Islet precursor cell (in vitro differentiated cells): ENCODE measurements at places on chromosomes 1 and 21.

DNA sequence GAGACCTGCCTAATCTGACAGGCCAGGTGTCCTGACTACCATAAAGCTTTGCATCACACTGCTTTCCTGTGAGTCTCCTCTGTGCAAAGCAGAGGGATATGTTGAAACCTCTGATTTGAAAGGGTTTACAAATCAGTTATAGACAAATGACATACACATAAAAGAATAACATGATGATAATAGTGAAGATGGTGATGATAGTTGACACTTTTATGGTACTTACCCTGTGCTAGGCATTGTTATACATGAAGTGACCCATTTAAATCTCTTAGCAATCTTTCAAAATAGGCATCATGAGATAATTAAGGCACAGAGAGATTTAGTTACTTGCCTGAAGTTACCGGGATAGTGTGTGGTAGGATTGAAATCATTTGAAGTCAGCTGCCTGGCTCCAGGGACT, 34.1 kb upstream of the PKN2 start:
- DNase-seq: no peak

DNA sequence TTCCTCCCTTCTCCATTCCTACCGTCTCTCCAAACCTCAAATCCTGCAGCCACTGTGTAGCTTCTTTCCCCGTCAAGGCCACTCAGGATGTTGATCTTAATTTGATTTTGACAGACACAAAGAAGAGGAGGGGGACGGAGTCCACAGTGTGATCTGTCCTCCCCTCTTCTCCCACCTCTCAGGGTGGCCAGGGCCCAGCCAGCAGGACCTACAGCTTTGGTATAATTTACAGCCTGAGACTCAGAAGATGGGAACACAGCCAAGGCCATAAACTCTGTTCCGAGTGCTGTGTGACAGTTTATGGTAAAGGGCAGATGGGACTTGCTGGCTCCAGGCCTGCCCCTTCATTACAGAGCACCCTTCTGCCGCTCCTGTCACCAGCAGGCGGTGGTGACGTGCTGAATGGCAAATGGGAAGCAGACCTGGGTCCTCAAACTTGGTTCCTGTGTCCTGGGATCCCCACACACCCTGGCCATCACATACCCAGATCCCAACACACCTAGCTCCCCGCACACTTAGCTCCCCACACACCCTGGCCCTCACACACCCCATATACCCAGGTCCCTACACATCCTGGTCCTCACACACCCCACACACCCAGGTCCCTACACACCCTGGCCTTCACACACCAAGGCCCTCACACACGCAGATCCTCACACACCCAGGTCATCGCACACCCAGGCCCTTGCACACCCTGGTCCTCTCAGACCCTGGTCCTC, 71.6 kb downstream of the CD2 start:
- DNase-seq: no peak

DNA sequence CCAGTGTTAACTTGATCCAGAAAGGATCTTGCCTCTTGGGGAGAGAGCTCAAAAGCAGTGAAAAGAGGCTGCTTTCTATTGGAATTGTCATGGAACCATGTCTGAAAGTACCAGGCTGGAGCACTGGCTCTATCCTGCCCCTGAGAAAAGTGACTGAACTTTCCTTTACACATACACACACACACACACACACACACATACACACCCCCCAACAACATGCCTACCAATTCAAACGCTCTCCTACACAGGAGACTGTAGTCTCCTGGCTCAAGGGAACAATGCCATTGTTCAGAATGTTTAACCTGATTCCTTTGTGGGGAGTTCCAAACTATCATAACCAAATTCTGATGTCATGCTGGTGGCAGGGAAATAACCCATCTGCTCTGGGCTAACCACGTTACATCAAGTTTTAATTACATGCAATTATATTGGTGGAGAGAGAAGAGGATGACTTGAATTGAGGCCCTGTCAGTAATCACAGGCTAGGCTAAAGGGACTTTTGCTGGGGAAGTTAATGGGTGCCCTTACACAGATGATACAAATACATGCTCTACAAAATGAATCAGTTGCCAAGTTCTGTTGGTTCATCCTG, 52.3 kb upstream of the DUSP10 start:
- DNase-seq: no peak

DNA sequence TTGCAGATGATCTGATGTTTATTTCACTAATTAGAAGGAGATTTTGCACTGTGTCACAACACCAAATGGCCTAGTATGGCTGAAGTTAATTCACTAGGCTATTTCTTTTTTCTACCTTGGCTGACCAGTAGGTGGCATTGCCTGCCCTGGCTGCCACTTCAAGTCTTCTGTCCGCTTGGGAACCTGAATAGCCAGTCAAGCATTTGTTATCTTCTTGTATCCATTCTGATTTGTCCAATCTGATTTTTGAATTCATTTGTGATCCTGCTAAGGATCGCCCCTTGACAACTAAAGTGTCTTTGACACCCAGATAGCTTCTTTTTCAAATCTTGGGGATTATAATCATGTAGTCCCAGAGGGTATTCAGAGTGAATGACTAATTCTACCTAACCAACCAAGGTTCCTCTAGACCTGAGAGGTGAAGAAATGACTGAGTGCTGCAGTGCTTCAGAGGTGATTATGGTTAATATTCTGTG, 99.4 kb downstream of the GIPC2 start:
- peak; percentile 66 for DNase-seq

GRCh38 chr1:205444931-205445645, 10.8 kb downstream of the BLACAT1 start:
- peak; percentile 63 for DNase-seq

DNA sequence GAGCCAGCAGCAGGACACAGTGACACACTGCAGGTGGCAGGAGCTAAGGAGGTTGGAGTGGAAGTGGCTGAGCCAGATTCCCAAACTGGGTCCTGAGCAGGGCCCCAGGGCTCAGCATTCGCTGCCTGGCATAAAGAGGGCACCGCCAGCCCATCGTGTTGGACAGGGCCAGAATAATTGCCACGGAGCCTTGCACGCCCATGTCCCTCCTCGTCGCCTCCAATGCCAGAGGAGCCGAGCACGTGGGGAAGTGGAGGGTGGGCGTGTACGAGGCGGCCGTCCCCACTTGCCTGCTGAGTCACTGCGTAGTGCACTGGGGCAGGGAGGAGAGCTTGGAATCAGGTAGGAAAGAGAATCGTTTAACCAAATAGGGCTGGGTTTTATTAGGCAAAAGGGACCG, 26.1 kb upstream of the LRRC47 start:
- DNase-seq: no peak

DNA sequence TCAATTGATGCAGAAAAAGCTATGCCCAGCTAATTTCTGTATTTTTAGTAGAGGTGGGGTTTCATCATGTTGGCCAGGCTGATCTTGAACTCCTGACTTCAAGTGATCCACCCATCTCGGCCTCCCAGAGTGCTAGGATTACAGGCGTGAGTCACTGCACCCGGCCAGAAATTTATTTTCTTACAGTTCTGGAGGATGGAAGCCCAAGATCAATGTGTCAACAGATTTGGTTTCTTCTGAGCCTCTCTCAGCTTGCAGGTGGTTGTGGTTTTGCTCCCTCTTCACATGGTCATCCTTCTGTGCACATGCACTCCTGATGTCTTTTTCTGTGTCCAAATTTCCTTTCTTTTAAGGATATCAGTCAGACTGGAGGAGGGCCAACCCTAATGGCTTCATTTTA, 35.6 kb downstream of the SHCBP1L start:
- DNase-seq: no peak

DNA sequence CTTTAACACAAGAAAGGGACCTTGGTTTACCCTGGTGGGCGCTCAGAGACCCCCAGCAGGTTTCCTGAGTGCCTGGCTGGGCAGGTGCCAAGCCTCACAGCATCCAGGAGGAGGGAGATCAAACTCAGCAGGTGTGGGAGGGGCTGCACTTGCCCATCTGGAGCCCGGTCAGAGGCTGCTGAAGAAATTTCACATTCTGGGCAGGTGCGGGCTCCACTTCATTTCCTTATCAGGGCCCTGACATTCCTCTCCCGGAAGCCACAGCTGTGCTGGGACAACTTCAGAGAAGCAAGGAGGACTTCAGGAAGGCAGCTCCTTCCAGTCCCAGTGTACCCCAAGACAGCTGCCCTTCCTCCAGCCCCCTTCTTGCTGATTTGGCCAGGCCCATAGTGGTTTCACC, 82.9 kb downstream of the ITPKB start:
- DNase-seq: no peak

DNA sequence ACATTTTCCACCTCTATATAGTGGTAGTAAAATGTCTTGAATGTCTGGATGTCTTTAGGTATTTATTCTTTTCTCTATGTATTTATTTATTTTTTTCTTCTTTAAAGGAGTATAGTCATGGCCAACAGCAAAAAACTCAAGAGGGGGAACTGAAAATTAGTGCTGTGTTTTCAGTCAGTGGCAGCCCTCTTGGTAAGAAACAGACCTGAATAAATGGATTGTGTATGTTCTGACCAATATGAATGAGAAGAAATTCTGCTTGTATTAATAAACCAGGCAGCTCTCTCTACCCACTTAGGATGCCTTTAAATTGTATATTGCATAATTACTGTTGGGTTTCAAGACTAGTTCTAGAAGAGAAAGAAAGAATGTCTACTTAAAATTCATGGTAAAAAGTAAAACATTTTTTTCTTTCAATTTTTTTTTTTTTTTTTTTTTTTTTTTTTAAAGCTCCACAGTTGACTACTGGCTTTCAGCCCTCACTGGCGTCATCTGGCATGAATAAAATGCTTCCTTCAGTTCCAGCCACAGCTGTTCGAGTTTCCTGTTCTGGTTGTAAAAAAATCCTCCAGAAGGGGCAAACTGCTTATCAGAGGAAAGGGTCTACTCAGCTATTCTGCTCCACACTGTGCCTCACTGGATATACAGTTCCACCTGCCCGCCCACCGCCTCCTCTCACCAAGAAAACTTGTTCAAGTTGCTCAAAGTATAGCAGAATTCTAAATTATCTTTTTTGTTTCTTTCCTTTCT, 101.6 kb downstream of the ZMYM4 start:
- no peak for DNase-seq

GRCh38 chr1:66652556-66652955, 99.7 kb upstream of the DYNLT5 start:
- DNase-seq: no peak

- no peak for DNase-seq
Measured at GRCh38 chr1:22661880-22662279, 8.8 kb downstream of the C1QB start.

DNA sequence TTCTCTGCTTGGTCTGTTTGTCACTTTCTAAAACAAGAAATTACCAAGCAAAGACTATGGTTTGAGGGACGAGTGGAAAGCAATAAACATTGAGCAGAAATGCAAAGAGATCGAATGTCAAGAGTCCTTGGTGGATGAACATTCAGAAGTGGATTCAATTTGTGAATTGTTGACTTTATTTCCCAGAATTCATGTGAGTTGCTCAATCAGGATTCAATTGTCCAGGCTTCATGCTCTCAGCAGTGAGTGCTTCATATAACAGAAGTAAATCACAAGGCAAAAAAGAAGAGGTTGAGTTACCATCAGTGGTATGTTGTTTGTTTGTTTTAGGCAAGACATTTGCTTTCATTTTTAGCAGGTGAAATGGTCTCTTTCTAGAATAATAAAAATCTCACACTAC, 31.9 kb downstream of the NGF start:
- DNase-seq: no peak

DNA sequence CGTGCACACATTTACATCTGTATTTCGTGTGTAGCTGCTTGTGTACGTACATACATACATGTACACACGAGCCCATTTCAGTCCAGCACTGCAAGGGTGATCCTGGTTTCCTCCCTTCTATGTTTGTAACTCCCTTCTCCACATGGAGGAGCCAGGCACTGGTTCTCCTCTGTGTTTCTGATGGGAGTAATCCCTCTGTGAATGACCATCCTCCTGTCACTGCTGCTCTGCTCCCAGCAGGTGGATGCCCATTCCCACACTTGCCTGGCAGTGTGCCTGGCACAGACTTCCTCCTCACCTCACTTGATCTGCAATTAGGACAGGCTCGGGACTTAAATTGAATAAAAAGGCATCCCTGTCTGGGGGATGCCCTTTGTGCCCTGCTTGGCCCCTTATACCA, 37.1 kb downstream of the TRAPPC10 start:
- DNase-seq: peak; percentile 27

DNA sequence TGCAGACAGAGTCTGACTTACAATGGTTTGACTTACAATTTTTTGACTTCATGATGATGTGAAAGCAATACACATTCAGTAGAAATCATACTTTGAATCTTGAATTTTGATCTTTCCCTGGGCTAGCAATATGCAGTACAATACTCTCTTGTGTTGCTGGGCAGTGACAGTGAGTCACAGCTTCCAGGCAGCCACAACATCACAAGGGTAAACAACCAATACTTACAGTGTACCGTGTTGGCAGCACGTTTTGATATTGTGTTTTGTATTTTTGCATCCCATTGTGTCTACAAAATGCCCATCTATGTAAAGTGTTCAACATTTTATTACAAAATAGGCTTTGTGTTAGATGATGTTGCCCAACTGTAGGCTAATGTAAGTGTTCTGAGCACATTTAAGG, 150.9 kb downstream of the NTMT2 start:
- no peak for DNase-seq
